ENCODE measurements at places on chromosomes 7 and 10.

DNA sequence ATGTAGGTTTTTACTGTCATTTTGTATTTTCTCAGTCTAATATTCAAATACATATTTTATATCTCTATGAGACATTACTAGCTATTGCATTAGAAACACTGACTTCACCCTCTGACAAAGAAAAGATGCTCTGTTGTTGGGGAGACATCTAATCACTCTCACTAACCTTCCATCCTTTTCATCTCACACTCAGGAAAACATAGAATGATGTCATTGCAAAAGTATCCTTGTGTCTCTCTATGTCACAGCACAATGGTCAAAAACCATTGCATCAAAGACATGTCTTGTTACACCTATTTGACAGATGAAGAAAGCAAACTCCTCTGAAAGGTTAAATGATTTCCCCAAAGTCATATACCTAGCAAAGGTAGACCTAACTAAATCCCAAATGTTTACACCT lies 231.3 kb upstream of the PTN start:
- no peak for DNase-seq

DNA sequence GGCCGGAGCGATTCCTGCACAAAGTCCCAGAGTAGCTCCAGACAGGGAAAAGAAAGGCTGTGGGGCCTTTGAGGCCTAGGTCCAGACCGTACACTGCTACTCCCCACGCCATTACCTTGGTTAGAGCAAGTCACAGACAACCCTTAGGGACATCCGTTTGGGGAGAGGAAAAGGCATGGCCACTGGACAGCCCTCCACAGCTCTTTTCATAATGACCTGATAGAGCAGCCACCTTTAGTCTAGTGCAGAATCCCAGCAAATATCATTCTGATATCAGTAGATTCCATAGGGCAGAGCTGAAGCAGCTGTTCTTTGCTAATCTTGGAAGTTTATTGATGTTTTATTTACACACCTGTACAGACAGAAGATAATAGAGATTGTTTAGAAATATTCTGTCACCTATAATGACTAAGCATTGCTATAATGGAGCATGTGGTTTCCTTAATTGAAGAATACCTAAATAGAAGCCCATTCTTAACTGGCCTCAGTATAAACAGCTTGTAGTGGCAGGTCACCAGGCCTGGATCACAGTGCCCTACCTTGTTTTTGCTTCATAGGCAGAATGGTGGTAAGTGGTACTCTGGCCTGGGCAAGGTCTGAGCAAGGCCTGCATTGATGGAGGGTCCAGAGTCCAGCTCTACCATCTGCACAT lies 27.9 kb downstream of the OGDH start:
- no peak for DNase-seq

DNA sequence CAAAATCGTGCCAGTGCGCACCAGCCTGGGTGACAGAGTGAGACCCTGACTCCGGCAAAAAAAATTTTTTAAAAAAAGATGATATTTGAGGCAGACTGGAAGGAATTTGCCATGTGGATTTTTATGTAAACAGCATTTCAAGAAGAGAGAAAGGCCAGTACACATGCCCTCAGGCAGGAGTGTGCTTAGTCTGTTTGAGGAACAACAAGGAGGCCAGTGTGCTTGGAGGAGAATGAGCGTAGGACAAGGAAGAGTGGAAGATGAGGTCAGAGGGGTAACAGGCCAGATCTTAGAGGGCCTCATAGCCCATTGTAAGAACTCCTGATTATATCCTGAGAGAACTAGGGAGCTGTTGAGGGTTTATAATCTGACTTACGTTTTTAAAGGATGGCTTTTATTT lies 17.2 kb upstream of the STRIP2 start:
- no peak for DNase-seq

GRCh38 chr7:124255041-124255655 lies 222.3 kb upstream of the TMEM229A start:
- DNase-seq: no peak

- DNase-seq: no peak
These were observed 88.8 kb downstream of the LHPP start for GRCh38 chr10:124550293-124551034.

GRCh38 chr10:99435986-99436638 lies 5.7 kb upstream of the GOT1 start:
- DNase-seq: no peak

GRCh38 chr10:70441895-70442309 lies 421 bp upstream of the NODAL start:
- no peak for DNase-seq

- DNase-seq: no peak
These were observed 51.0 kb upstream of the NKX6-2 start for GRCh38 chr10:132836832-132837540.

- no peak for DNase-seq
These were observed 112.3 kb downstream of the BTRC start for GRCh38 chr10:101466016-101466912.

- DNase-seq: peak; percentile 62
These were observed 40.3 kb upstream of the SH2D4B start for GRCh38 chr10:80497187-80498077.

- no peak for DNase-seq
These were observed 220.0 kb downstream of the FAM107B start for GRCh38 chr10:14554491-14555205.

GRCh38 chr7:114952296-114952695 lies 30.4 kb downstream of the MDFIC start:
- no peak for DNase-seq

DNA sequence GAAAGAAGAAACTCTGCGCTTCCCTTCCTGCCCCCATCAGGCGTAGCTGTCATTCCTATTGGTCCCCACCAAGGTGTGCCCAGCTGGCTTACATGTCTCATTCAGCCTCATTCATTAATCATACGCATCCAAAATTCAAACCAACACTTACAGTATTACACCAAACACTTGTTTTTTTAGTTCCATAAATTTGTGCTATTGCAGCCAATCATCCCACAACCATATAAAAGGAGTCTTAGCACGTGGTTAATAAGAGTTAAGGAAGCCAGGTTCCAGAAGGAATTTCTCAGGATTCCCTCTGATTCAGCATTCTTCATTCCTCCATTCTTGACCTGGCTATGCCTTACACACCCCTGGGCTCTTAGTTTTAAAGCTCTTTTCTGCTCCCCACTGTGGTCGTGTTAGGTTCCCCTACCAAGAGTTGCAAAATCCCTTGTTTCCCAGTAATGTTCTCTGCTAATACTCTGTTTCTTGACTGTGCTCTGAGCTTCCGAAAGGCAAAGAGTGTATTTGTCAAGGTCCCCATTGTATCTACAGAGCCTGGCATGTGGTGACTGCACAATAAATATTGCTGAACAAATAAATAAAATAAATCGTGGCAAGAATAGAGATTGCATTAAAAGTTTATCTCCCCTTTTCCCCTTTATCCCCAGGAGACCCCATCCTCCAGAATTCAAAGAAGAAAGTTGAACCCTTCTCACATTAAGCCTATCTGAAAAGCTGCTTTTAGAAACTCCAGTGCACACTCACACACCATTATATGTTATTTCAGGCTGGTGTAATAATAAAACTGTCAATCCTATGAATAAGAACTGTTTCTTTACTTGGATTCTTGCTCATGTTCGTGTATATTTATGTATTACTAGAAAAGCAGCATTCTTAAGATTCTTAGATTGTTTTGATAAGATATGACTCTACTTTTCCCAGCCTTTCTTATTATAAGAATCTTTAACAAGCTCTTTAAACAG lies 514.4 kb downstream of the INHBA start:
- DNase-seq: no peak

DNA sequence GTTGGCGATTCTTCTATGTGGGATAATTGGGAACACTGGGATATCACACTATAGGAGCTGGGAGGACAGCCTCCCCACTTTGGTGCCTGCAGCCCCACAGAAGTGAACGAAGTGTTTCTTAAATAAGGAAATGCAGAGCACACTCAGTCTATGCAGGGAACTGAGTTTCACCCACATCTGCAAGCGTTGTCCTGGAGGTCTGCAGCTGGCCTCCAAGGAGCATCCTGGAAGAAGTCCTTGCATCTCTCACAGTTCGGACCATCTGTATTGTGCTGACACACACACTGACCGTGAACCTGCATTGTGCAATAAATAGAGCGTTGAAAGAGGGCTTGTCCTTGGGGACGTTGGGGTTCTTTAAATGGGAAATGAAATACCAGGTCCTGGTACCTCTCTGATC lies 25.8 kb downstream of the LAMB4 start:
- DNase-seq: no peak

- no peak for DNase-seq
These were observed 160.0 kb downstream of the SLC25A13 start for GRCh38 chr7:96161897-96162296.

- DNase-seq: peak; percentile 79
These were observed 594 bp downstream of the ZNF503 start for GRCh38 chr10:75400771-75401568.

- DNase-seq: no peak
These were observed 44.4 kb upstream of the AMPH start for GRCh38 chr7:38675494-38676106.

- DNase-seq: no peak
These were observed 199.5 kb downstream of the PTEN start for GRCh38 chr10:88062798-88063472.

DNA sequence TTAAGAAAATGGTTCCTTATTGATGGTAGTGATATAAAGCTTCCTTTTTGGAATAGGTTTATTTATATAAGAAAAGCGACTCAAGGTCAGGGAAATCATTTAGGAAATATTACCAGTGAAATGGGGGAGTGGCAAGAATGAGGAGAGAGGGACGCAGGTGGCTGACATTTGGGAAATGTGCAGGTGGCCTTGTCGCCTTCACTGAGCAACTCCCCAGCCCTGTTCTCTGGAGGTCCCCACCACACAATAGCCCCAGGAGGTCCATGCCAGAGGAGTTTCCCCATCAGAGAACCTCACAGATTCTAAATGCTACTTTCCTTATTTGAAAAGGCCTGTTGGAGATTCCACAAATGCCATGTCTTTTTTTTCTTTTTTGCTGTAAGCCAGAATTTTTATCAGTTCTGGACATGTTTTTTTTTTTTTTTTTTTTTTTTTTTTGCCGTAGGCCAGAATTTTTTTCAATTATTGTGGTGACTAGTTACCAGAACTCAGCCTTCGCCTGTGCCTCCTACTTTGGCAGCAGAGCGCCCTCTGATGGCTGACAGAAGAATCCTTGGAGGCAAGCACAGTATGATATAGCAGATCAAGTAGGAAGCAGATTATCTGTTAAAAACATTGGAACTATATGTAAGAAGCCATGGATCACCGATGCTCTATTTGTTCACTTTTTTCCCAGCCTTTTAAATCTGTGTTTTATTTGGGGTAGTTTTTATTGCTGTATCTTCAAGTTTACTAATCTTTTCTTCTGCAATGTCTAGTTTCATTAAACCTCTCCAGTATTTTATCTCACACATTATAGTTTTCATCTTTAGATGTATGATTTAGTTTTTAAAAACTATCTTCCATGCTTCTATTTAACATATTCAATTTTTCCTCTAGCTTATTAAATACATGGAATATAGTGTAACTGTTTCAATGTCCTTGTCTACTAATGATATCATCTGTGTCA lies 18.6 kb downstream of the OPALIN start:
- DNase-seq: no peak

DNA sequence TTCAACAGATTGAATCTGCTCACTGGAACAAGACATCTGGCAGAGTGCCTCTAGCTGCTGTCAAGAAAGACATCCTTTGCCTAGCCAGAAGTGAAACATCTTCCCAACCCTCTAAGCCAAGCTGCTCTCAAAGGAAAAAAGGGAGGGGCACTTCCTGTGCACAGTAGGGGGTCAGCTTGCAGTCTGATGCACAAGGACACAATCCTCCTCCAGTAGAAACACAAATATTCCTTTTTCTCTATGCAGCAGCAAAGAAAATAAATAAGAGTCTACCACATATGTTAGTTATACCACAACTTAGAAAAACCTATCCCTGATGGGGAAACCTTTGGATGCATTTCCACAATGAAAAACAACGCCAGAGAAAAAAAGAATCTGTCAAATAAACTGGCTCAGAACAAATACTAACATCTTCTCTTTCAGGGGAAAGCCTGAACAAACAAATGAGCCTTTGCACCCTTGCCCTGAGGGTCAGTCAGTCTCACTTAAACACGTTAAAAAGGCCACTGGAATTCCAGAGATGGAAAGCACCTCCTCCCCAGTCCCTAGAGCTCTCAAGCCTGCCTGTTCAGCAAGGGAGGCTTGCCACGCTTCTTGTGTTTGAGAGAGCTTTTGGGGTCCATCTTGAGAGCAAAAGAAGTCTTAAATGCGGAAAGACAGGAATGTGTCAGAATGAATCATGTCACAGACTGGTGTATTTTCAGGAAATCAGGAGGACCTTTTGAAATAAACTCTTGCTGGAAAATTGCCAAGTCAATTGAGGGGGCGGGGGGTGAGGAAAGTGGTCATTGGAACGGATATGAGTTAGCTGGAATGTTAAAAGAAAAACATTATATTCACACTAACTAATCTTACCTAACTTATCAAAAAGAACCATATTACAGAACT lies 7.5 kb downstream of the LAMB1 start:
- DNase-seq: peak; percentile 85

DNA sequence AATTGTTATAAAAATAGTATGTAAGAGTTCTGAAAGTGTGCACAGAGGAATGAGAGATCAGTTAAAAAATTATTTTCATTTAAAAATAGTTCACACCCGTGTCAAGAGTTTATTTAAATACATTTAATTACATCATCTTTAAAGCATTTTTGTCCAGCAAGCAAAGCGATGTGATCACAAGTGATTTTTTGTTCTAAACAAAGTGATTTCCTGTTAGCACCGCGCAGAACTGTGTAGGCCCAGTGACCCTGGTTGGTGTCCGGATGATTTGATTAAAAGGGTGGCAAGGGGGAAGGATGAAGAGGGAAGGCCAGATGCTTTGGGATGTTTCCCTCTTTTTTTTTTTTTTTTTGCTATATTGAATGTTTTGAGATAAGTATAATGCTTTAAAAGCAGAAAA lies 227.8 kb upstream of the PITRM1 start:
- DNase-seq: no peak

DNA sequence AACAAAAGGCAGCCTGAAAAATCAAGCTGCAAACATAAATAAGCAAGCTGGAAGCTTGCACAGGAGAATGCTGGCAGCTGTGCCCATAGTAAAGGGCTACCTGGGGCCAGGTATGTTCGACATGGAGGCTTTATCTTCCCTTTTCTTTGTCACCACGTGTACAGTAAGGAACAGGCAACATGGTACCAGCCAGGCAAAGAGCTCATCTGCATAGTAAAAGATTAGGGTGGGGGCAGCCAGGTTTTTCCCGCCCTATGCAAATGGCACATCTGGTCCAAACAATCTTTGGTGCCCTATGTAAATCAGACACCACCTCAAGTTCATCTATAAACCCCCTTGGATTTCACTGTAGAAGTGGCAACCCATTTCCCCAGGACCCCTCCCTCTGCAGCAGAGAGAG lies 625.1 kb downstream of the TYW1 start:
- DNase-seq: no peak
